Breast epithelium (tissue), 4 donors: ENCODE measurements at places on chromosomes 2 and 18.

DNA sequence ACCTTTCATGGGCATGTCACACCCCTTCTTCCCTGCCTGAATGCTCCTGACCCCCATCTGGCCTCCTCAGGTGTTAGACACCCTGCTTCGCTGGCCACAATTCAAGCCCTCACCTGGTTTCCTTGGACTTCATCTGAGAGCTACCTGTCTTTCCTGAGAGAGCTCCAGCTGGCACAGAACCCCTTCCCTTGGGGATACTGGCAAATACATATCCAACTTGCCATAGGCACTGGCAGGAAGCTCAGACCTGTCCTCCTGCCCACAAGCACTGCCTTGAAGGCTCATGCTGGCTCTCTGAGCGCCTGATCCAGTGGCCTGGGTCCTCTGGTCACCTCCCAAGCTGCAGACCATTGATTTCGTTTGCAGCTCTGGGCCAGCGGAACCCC is 74.1 kb upstream of the MAP4K3 start:
- peak; percentile 58 for DNase-seq

- DNase-seq: no peak
Measured at GRCh38 chr18:47985866-47986265, 55.4 kb upstream of the SMAD2 start.

DNA sequence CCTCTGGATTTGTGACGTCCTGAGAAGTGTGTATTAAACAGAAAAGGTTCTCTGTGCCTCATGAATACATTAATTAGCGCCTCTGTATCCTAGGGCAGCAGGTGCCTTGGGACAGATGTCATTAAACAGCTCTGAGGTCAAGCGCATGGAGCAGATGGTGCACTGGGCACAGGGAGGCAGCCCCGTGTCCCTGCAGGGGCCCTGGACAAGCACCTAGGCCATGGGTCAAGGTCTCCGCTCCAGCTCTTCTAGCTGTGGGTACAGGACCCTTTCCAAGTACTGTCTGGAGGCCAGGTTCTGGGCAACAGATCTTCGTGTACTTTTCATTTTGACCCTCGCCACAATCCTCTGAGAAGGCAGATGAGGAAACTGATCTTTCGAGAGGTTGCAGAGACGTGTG is 126.4 kb downstream of the KCTD1 start:
- no peak for DNase-seq

GRCh38 chr2:20403774-20404312 is 43.0 kb upstream of the RHOB start:
- DNase-seq: peak; percentile 1

GRCh38 chr2:67566958-67567635 is 170.0 kb downstream of the ETAA1 start:
- DNase-seq: no peak

GRCh38 chr18:321865-322467 is 54.1 kb upstream of the THOC1 start:
- DNase-seq: no peak

DNA sequence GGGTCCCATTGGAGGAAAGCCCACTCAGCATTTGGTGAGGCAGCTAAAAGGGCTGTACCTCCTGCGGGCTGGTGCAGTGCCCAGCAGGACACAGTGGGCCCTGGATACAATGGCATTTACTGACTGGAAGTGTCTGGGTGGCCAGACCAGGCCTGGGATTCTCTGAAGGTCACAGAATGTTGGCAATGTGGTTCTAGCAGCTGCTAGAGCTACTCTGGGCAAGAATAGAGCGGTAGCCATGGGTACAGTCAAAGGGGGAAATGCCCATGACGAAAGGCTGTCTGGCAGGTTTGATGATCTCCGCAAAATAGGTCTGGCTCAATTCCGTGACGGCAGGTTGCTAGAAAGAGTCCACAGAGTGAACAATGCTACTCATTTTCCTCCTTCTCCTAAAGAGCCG is 241.8 kb downstream of the AFF3 start:
- DNase-seq: no peak

DNA sequence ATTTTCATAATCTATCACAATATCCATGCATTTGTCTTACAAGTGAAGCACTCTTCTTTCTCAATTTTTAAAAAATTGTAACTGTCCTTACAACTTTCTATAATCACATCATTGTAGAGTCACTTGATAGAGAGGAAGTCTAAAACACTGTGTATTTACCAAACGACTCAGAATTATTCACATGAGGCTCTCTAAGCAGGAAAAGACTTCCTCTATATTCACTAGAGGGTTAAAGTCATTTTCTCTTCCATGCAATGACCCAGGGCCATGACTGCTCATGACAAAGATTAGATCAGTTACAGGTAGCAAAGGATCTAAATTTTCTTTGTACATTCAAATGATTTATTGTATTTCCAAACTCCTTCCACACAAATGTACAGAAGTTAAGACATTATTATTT is 9.0 kb upstream of the SLC1A4 start:
- no peak for DNase-seq

DNA sequence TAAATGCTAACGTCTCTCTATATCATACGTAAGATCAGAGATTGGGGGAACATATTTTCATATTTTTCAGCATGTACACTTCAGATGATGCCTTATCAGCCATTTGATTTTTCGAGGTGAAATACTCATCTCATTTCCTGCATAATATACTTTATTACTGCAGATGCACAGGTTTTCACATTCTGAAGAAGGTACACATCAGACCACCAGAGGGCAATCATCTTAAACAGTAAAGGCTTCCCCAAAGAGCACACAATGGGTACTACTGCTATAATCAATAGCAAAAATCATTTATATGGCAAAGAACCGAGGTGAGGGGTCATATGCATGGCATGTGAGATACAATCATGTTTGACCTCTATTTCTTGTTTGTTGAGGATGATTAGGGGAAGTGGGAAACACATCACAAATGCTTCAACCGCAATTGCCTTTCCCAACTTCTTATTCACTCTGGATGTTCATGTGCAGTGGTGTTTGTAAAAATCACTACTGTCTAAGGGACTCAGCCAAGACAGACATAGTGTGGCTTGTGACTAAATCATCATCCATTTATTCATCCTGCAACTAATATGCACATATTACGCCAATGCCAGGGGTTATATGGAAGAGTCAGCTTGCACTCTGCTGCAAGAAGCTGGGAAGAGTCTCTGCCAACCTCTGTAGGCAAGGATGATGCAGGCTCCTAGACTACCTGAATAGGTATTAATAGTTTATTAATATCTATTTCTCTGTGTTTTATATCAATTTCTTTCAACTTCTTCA is 118.7 kb downstream of the EPB41L3 start:
- DNase-seq: no peak

DNA sequence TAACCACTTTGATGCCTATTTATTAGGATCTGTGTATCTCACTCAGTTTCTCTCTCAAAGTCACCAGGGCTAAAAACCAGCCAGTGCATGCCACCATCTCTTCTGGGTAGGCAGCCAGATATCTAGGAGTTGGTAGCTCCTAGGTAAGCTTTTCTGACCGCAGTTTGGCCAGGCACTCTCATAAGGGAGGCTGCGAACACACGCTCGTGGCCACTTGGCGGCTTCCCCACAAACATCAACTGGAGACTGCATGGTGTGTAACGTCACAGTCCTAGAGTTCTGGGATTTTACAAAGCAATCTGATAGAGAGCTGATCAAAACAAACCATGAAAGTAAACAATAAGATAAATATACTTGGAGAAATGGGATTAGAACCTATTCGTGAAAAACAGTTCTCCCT is 424.3 kb upstream of the ACVR2A start:
- DNase-seq: no peak

GRCh38 chr2:181070119-181070835 is 89.9 kb downstream of the UBE2E3 start:
- DNase-seq: no peak

DNA sequence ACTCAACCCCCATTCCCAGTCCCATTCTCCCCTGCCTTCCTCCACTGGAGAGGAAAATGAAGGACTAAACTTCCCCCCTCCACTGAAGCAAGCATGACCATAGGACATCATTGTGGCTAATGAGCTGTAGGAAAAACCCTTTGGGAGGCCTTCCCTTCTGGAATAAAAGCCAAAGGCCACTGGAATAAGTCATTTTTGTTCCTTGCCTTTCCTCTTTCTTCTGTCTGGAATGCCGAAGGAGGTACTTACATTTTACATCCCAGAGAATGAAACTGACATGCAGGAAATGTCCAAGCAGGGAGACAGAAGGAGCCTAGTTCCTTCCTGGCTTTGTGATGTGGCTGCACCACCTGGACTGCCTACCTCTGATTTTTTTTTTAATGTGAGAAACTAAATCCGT is 9.1 kb upstream of the PTPRM start:
- DNase-seq: no peak

DNA sequence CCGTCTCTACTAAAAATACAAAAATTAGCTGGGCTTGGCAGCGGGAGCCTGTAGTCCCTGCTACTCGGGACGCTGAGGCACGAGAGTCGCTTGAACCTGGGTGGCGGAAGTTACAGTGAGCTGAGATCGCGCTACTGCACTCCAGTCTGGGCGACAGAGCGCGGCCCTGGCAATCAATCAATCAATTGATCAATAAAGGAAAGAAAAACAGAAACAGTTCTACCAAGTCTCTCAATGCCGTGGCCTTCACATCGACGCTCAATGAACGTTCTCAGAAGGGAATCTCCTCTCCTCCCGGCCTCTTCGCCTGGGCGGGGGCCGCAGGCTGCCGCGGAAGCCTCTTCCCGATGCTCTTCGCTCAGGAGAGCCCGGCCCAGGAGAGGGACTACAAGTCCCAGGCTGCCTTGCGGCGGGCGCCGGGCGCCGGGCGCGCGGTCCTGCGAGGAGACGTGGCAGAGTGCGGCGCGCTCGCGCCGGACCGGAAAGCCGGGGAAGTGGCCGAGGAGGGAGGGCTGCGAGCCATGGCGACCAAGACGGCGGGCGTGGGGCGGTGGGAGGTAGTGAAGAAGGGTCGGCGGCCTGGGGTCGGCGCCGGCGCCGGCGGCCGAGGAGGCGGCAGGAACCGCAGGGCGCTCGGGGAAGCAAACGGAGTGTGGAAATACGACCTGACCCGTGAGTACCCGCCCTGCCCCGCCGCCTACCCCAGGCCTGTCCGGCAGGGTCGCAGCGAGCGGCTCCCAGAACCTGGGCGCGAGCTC is at the start of gene TMEM214:
Gene TMEM214 (plus strand): TSS at position 471 of the 758 bp plus-strand sequence. CDS start 51 bp downstream, at position 522.
- DNase-seq: peak; percentile 76

GRCh38 chr2:224520064-224520463 is 65.1 kb downstream of the CUL3 start:
- no peak for DNase-seq

- DNase-seq: no peak
Measured at GRCh38 chr2:226845386-226846116, 9.7 kb downstream of the RHBDD1 start.

GRCh38 chr2:224444021-224444420 is 42.1 kb upstream of the FAM124B start:
- no peak for DNase-seq

- DNase-seq: no peak
Measured at GRCh38 chr2:17373741-17374140, 144.5 kb downstream of the RAD51AP2 start.

- DNase-seq: no peak
Measured at GRCh38 chr2:224570328-224570993, 14.7 kb downstream of the CUL3 start.

DNA sequence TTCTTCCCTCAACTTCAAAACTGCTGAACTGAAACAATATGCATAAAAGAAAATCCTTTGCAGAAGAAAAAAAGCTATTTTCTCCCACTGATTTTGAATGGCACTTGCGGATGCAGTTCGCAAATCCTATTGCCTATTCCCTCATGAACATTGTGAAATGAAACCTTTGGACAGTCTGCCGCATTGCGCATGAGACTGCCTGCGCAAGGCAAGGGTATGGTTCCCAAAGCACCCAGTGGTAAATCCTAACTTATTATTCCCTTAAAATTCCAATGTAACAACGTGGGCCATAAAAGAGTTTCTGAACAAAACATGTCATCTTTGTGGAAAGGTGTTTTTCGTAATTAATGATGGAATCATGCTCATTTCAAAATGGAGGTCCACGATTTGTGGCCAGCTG is 8.4 kb downstream of the HOXD8 start:
- DNase-seq: no peak

DNA sequence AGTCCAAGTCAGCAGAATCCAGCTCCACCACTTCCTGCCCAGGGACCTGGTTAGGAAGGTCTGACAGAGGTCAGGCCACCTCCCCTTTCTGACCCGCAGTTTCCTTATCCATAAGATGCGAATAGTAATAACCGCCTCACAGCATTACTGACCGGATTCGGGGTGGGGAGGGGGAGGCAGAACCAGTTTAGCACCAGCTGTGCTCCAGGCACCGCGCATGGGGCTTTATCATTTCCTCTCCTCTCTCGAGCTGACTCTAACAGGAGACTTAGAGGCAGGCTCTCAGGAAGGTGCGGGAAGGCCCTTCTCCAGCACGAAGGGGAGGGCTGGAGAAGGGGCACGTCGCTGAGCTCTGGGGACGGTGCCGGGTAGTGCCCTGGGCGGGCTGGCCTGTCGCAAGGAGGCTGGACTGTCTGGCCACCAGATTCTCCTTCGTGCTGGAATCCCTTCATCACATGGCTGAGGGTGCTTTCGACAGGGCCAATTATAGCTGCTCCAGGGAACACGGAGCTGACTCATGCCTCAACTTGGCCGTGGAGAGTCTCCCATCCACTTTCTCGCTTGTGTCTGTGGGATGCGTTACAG is 5.7 kb downstream of the EHD3 start:
- DNase-seq: peak; percentile 43

DNA sequence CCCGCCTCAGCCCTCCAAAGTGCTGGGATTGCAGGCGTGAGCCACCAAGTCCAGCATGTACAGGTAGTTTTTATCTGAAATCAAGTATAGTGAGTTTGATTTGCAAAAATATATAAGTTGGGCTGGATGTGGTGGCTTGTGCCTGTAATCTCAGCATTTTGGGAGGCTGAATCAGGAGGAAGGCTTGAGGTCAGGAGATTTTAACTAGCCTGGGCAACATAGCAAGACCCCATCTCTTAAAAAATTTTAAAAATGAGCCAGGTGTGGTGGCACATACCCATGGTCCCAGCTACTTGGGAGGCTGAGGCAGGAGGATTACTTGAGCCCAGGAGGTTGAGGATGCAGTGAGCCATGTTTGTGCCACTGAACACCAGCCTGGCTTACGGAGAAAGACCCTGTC is 5.6 kb upstream of the GALM start:
- DNase-seq: no peak

- DNase-seq: no peak
Measured at GRCh38 chr18:37574113-37574512, 8.5 kb upstream of the CELF4 start.

DNA sequence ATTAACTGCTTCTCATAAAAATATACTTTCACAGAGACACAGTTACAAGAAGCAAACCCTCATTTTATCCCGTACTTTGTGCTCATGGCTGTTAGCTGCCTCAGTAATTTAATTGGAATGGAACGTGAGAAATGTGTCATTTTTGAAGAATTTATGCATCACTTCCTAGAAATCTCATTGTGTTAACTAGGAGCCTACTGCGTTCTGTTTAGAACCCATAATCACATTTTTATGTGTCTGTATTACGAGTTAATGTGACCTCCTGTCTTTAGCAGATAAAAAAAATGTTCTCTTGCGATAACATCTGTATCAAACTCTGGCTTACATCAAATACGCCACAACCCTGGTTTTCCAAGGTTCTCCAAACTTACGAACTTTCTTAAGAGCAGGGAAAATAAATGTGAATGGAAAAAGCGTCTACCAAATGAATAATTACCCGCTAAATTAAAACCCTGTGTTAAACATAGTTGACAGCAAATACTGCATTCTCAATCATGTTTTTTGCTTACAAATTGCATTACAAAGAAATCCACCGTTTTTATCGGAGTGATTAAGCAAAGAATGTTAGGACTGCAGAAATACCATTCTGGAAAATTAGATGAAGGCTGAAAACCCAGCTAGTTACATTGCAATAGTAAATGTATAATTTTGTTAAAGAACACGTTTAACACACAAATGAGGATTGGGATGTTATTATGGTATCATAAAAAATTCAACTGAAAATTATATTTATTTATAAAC is 12.1 kb upstream of the GBX2 start:
- no peak for DNase-seq
